ENCODE measurements at places on chromosomes 3 and 15.

DNA sequence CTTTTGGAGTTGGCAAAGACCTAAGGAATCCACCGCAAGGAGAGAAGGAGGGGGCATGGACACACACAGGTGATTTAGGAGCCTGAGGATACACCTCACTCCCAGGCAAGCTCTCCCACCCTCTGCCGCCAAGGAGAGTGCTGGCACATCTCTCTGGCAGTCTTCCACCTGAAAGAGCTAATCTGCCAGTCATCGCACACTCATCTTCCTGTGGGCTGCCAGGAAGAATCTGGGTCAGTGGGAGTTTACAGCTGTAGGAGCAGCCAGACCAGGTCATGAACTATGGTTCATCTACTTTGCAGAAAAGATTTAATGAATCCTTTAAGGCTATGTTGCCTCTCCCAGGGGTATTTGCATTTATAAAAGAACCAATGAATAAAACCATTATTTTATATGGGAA, 170.6 kb upstream of the TSC22D2 start:
- DNase-seq, result no peak

- no peak for DNase-seq
These were observed 141.9 kb downstream of the TP63 start for GRCh38 chr3:189773056-189773455.

GRCh38 chr15:24943361-24943760, 11.4 kb upstream of the SNRPN start:
- DNase-seq, result no peak

GRCh38 chr3:58630076-58630709, 36.4 kb downstream of the FAM3D start:
- peak; percentile 52 for DNase-seq

- DNase-seq, result no peak
These were observed 2.0 kb upstream of the GP9 start for GRCh38 chr3:129058441-129059200.

Data from T-helper 17 cell (primary cell).